ENCODE measurements at places on chromosomes 6 and 20.

- no peak for DNase-seq
Measured at GRCh38 chr20:48364055-48364454, 463.7 kb downstream of the PREX1 start.

- no peak for DNase-seq
Measured at GRCh38 chr6:170093658-170094596, 197.0 kb downstream of the DLL1 start.

DNA sequence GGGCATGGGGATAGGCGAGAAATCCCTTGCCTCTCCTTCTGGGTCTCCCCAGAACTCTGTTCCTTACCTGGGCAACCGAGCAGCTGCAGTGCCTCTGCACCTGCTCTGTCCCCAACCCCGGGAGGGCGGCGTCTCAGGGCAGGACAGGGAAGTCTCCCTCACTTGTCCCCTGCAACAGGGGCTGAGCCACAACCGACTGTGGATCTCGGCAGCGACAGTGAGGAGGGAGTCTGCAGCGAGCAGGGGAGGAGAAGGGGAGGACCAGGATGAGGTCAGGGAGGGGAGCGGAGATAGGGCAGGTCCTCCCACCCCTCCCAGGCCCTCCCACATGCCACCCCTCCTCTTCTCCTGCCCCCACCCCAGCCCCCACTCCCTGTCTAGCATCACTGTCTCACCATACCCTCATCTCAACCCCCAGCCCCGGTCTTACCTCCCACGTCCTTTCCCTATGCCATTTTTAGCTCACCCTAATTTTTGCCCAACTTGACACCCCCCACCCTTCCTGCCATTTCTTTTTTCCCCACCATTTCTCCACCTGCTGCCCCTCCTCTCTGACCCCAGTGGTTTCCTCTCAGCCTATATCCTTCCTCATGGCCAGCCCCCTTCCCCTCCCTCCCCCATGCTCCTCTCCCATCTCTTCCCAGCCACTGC is at the start of gene TNXB:
Gene TNXB (minus strand): TSS at position 225 of the 651 bp plus-strand sequence. CDS start 11,140 bp downstream, outside the sequence.
- DNase-seq, result no peak

DNA sequence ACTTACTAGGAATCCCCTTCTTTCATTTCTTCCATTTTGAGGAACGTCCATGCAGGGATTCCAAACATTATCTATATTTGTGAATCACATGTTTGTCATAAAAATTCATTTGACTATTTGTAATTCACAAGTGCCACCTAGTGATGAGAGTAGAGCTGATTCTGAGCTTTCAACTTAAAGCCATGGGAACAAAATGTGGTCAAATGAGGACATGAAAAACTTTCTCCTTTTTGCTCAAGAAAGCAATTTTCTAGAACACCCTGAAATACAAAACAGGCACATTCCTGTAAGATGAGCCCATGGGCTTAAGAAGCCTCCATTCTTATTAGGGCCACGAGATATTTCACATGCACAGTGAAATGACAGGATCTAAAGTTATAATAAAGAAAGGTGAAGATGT is 12.3 kb downstream of the MAP3K7 start:
- DNase-seq, result no peak

DNA sequence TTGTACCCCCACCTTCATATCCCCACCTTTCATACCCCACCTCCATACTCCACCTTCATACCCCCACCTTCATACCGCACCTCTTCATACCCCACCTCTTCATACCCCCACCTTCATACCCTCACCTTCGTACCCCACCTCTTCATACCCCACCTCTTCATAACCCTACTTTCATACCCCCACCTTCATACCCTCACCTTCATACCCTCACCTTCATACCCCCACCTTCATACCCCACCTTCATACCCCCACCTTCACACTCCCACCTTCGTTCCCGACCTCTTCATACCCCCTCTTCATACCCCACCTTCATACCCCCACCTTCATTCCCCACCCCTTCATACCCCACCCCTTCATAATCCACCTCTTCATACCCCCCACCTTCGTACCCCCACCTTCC is 92.9 kb upstream of the NAA20 start:
- no peak for DNase-seq

GRCh38 chr20:53212018-53212417 is 239.9 kb downstream of the TSHZ2 start:
- no peak for DNase-seq

- DNase-seq, result no peak
Measured at GRCh38 chr20:61766921-61767610, 298.6 kb downstream of the TAF4 start.

- no peak for DNase-seq
Measured at GRCh38 chr6:15443119-15443830, 197.4 kb downstream of the JARID2 start.

GRCh38 chr20:25136643-25137559 is 55.0 kb upstream of the VSX1 start:
- DNase-seq, result no peak
